ENCODE measurements at places on chromosomes 2 and 18.

DNA sequence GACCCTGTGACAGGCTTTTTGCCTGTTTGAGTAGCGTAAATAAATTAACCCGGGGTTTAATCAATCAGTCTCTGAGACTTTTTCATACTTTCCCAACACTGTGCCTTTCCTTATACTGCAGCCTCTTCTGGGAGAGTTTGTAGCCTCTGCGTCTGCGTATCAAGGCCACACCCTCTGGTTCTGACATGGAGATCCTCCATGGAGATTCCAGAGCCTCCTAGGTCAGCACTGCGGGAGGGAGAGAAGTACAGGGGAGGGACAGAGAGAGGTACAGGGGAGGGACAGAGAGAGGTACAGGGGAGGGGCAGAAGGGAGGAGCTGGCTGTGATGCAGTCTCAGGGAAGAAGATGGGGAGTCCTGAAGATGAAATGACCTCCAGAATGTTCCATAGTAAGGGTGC is 166.0 kb downstream of the ARL4C start:
- no peak for DNase-seq

DNA sequence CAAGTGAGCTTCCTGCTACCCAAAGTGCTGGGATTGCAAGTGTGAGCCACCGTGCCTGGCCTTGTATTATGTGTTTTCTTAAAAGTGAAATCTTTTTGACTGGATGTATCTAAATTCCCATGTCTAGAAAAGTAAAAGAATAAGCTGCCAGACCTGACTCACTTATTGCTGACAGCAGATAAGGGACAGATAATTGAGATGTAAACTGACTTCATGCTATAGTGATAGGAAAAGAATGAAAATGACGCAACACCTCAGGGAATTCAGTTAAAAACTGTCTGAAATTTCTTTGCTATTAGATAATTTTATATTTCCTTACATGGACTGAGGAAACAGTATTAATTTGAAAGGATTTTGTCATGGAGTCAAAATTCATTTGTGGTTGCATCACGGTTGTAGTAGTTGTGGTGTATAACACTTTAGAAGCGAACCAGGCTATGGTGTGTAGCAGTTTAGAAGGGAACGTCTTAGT is 19.4 kb downstream of the TTC27 start:
- no peak for DNase-seq

GRCh38 chr2:160687629-160688028 is 194.0 kb upstream of the RBMS1 start:
- DNase-seq, result no peak

GRCh38 chr2:45748239-45748638 is 96.8 kb downstream of the PRKCE start:
- DNase-seq, result no peak

DNA sequence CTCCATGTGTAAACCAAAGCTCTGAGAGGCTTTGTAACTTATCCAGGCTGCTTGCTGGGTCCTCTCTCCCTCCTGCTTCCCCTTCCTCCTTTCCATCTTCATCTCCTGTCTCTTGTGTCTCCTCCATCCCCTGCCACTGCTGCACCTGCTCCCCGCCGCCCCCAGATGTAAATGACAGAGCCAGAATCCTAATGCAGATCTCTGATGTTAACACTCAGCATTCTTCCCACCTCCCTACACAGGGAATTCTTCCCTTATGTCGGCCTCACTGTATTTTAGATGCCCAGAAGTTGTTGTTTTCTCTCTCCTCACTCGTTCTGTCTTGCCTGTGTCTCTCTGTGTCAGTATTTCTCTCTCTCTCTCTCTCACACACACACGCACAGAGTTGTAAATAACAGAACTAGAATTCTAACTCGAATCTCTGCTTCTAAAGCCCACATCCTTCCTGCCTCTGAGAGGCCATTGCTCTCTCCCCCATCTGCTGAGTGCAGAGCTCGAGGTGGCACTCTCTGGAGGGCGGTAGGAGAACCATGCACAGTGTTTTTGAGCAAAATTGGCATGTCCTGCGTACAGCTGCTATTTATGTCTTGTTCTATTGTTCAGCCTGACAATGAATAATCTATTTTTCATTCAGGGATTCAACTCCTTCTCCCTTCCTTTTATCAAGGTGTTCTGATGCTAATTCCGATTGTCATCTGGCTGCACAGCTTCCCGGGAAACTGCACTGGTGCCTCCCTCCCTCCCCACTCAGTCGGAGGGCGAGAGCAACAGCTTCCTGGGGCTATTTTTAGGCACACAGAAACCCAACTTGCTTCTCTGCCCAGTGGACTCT is 219.9 kb downstream of the SH3RF3 start:
- DNase-seq, result no peak
